ENCODE measurements at places on chromosomes 3 and 15.

GRCh38 chr15:71387810-71388209, 272.5 kb downstream of the THSD4 start:
- no peak for DNase-seq

DNA sequence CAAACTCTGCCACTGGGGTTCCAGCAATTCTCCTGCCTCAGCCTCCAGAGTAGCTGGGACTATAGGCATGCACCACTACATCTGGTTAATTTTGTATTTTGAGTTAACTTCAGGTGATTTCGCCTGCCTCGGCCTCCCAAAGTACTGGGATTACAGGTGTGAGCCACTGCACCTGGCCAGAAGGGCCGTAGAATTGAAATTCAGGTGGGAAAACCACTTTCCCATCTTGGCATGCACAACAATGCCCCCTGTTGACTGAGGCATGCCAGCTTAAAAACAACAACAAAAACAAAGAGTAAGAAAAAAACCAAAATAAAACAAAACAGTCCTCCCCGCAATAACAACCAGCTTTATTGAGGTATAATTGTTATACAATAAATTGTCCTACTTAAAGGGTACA, 32.6 kb upstream of the RAB11A start:
- no peak for DNase-seq

GRCh38 chr15:58537033-58537432, 105.2 kb downstream of the LIPC start:
- no peak for DNase-seq

DNA sequence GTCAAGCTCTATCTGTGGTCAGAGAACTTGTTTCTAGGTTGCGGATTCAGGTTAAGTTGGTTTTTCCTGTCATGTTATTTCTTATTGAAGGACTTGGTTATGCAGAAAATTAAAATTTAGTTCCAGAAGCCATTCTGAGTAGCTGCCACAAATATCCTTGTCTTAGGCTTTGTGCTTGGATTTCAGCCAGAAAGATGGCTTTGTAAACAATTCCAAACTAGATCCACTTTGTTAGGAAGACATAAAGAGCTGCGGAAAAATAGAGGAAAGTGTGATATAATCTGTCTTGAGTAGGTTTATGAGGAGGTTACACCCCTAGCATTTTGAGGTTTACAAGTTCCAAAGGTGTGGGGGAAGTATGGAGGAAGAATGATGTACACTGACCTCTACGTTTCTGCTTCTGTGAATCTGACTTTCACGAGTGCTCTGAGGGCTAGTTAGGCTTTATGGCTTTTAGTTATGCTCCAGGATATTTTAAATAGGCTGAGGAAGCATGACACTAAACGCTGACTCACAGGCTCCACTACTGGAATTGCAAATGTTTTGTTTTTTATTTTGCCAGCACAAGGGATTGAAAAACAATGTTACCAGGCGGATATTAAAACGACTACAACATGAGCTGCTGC, 46.3 kb upstream of the UTS2B start:
- no peak for DNase-seq

DNA sequence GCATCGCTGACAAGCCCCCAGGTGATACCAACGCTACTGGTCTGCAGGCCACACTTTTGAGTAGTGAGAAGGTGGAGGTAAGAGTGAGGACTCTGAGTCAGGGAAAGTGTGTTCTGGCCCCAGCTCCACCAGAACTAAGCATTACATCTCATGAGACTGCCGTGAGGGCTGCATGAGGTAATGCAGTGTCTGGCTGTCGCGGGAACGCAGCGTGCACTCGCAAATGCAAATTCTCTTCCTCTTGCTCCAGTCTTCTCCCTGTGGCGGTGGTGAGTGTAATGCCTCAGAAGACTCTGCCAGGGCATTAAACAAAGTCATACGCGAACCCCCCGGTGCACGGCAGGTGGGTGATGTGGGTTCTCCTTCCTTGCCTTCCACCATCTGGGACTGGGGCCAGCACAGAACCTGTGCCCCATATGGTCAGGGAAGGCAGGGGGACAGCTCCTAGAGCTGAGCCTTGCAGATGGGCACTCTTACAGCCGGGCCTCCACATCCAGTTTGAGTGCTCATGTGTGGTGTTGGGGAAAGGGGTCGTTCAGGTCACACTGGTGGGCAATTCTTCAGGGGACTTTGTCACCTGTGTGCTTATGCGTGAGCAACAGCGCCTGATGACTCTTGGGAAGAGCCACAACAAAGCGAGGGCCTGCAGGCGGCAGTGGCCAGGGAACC, 175.8 kb downstream of the XXYLT1 start:
- no peak for DNase-seq

DNA sequence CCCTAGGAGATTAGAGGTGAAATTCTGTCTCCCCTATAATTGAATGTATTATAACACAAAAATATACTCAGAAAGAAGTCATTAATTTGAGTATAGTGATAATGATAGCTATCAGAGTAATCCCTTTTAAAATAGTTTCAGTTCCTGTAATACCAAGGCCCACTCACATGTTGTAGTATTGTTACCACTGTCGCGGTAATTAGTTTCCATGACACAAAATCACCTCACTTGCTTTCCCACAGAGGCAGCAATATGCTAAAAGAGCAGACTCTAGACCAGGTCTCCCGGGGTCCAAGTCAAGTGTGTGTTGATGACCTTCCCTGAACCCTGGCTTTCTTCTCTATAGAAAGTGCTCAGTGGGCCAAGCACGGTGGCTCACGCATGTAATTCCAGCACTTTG, 39.5 kb upstream of the NSMCE3 start:
- no peak for DNase-seq

DNA sequence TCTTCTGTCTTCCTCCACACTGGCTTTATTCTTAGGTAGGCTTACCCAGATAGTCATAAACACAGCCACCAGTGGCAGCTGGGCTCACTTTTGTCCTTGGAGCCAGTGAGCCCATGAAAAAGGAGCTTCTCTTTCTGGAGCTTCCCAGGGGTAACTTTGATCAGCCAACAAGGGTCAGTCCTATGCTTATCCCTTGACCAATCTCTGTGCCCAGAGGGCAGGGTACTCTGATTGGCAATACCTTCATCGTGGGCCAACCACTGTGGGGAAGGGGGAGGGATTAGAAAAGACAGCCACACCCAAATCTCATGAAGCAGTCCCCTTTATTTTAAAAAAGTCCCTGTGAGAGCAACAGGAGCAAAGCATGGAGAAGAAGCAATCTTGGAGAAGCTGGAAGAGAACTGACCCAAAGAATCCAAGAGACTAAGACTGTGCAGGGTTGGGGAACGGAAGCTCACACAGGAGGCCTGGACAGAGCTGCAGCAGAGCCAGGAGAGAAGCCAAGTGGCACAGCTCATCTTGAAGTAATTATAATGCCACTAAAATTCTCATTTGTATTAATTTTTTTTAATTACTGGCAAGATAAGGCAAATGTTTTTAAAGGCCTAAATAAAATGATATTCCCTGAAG, 70.4 kb downstream of the SSUH2 start:
- DNase-seq: no peak

GRCh38 chr3:13098192-13098988, 25.2 kb upstream of the IQSEC1 start:
- DNase-seq: no peak

DNA sequence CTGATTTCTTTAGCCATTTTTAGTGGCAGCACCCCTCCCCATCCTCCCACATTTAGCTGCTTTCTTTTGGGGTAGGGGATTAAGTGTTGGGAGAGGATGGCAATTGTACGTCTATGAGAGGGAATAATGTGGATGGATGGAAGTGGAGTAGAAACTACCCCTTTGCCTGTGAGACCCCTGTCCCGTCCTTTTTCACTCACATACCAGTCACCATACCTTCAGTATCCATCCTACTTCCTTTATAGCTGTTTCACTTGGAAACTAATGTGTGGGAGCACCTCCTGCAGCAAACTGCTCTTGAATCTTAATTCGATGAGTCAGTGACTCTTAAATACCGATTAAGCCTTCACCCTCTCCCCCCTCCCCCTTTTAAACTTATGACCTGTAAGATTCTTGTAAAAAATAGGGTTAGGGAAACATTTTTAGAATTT, 730 bp downstream of the SPRED1 start:
- DNase-seq: no peak

GRCh38 chr15:88623061-88623460, 1.9 kb downstream of the AEN start:
- no peak for DNase-seq

DNA sequence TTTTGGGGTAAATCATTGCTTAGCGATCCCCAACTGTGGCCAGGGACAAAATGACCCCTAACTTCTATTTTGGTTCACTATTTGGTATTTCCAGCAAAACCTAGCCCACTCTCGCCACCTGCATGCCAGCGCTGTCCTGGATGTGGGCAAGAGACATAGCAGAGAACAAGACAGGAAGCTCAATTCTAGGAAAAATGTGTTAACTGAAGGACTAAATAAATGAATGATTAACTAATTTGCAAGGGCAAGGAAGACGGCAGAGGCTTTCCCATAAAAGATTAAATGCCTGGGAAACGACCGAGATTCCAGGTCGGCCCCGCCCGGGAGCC, 408 bp downstream of the NICN1 start:
- DNase-seq: no peak

DNA sequence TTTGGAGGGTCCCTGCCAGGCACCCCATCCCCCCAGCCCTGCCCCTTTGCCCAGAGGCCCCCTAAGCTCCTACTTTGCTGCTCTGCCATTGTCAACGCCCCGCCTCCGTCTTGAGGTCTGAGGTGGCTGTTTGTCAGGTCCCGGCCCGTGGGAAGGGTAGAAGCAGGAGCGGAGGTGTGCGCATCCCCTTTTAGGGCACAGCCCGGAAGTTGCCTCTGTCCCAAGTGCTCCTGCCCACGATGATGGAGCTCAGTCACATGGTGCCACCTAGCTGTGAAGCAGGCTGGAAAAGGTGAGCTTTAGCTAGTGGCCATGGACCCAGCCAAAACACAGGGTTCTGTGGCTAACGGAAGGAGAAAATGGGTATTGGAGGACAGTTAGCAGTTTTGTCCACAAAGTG, 28.5 kb upstream of the LCTL start:
- no peak for DNase-seq

DNA sequence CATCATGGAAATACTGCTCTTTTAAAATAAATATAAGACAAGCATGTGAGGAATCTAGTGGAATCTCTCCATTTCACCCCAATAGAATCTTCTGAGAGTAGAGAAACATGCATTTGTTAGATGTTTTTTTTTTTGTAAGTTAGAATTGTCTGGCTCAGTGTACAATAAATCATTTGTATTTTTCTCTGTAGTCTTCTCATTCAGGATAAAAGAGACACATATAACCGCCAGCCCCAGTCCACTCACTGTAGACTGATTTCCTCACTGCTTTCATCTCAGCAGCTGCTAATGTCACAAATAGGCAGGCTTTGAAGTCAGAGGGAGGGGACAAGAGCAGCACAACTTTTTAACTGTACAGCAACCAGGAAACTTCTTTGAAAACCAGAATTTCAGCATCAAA, 140.2 kb upstream of the RBMS3 start:
- no peak for DNase-seq

GRCh38 chr3:180631317-180631716, 29.4 kb downstream of the TTC14 start:
- DNase-seq: no peak
